Activated CD4-positive, alpha-beta T cell treated with anti-CD3 and anti-CD28 coated beads, Interleukin-10, Interleukin-2, amounts not matched to agents 100 ng/mL and 50 ng/mL, durations not matched to agents 16 hours and 8 hours (primary cell): ENCODE measurements at places on chromosomes 1 and 21.
A peak's percentile ranks its signal among the peaks of the same experiment; 100 is the strongest.

DNA sequence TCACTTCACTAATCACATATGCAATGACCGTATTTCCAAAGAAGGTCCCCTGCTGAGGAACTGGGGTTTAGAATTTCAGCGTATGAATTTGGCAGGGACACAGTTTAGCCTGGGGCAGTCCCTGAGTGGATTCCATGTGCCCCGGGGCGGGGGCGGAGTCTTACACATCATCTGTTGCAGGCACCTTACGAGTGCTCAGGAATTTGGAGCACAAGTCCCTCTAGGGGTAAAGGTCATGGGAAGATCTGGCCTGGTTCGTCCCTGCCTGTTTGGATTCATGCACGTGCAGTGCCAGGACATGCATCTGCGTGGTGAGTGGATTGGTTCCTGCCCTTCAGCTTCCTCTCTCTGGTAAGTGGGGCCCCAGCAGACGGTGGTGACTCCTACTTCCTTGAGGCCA, 208.3 kb upstream of the C1orf174 start:
- no peak for DNase-seq

DNA sequence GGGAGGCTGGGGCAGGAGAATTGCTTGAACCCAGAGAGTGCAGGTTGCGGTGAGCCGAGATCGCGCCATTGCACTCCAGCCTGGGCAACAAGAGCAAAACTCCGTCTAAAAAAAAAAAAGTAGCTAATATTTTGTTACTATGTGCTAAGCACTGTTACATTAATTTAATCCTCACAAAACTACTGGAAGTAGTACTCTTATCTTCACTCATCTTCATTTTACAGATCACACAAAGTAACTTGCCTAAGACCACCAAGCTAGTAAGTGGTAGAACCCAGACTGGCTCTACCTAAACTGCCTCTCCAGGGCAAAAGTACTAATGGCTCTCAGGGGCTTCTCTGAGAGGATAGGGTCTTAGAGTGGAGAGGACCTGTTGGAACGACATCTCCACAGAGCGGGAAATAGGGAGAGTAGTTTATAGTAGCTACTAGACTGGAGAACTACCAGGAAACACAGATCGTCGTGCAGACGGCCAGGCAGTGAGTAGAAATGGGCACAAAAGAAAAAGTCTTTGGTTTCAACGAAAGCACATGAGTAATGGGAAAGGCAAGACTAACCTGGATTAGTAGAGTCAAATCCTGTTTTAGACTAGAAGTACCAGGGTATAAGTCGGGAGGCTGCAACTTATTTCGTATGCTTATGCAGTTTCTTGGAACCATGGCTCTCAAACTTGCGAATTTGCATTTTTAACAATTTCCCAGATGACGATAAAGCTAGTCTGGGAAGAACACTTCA, 1.4 kb downstream of the CLCC1 start:
- no peak for DNase-seq

GRCh38 chr1:238954865-238955264, 431.5 kb upstream of the CHRM3 start:
- no peak for DNase-seq

GRCh38 chr1:202244841-202245261, 51.3 kb downstream of the LGR6 start:
- no peak for DNase-seq

DNA sequence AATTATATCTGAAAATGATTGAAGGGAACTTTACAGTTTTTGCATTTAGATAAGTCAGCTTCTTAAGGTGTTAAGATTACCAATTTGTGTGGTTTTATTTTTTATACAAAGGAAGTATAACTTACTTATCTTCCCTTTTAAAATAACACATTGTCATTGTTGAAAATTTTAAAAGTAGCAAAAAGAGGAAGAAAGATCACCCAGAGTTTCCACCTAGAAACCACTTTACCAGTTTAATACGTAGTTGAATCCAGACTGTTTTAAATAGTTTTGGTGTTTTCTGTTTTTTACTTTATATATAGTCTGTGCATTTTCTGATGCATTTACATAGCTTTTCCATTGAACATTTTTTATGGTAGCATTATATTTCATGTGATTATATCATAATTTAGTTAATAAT, 6.1 kb downstream of the CCDC18 start:
- no peak for DNase-seq

DNA sequence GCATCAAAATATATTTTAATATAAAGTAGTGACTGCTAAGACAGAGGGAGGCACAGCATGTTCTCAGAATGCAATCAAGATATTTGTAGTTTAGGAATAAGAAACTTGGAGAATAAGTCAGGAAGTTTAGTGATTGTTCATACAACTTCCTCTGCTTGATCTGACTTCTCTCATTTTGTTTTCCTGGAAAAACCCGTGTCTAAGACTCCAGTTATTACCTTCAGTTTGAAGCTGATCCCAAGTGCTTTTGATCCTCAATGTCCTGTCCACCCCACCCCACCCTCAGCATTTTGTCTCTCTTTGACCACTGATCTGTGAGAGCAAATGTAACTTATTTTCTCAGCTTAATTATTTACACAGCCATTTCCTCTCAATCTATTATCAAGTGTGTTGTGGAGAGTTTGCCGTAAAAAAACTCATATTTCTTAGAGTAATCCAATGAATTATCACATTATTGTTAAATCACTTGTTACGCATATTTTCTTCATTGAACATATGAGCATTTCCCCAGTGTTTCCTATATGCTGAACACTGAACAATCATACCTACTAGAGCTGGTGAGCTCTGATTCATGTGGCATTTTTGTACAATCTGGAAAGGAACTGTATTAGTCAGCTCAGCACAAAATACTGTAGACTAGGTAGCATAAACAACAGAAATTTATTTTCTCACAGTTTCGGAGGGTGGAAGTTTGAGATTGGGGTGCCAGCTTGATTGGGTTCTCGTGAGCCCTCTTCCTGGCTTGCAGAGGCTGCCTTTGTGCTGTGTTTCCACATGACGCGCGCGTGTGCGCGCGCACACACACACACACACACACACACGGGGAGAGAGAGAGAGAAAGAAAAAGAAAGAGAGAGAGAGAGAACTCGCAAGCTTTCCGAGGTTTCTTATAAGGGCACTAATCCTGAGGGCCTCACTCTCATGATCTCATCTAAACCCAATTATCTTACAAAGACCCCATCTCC, 65.5 kb upstream of the DPYD start:
- peak; percentile 40 for DNase-seq

- DNase-seq, result no peak
Observed at GRCh38 chr1:165364568-165365133, 8.1 kb upstream of the LMX1A start.

GRCh38 chr1:70048336-70049094, 156.9 kb downstream of the LRRC40 start:
- no peak for DNase-seq

DNA sequence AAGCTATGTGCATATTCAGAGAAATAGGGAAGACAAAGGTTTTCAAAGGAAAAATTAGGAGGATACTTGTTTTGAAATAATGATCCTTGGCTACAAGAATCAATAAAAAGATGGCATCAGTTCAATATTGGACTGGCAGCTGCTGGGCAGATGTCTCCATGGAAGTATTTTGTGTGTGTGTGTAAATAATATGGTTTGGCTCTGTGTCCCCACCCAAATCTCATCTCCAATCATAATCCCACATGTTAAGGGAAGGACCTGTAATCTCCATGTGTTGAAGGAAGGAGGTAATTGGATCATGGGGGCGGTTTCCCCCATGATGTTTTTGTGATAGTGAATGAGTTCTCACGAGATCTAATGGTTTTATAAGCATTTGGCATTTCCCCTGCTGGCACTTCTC, 40.4 kb upstream of the LRRC7 start:
- DNase-seq, result no peak

DNA sequence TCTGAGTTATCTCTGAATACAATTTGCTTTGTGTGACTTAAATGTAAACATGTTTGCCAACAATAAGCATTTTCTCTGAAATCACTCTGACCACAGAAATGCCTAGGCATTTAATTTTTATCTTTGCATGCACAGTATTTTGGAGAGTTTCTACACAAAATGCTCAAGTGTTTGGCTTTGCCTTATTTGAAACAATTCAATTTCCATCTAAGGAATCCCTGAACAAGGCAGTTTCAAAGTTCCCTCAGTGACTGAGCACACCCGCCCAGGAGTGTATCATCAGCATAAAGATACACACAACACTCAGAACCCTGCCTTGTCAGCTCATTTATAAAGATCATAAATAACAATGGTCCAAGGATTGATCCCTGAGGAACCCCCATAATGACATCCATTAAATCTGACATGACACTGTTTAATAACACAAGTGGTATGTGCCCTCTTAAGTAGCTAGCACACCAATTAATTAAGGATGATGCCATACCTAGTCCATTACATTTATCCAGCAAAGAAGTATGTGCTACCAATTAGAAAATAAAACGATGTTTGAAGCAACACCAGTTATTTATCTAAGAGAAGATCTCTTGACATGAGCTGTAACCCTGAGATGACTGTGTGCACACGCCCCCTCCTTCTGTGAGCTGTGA, 585.8 kb downstream of the ADGRL2 start:
- DNase-seq, result no peak

DNA sequence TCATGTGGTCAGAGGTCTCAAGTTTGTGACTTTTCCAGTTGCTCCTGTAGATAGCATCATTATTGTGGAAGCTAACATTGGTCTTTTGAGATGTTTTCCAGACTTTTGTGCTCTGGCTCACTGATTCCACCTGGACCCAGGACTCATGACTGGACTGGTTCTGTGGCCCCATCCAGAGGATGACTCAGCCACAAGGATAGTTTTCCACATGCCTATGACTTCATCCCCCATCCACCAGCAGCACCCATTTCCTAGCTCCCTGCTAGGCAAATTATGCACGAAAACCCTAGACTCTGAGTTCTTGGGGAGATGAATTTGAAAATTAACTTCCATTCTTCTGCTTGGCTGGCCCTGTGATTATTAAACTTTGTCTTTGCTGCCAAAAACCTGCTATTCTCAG, 949.3 kb downstream of the MRPL39 start:
- DNase-seq, result no peak

DNA sequence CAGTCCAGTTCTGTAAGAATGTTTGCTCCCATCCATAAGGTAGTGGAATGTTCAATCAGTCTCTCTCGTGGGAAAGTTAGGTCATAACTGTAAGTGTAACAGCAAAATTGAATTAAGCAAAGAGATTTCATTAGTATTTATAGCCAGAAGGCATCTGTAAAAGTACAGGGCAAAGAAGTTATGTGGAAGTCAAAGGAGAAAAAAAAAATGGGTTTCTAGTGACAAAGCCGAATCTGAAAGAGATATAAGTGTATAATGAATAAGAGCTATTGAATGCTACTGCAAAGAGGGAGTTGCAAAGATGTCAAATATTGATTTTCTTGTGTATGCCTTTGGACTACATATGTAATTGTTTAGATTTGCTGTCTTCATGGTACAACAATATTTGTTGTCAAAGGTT, 47.4 kb upstream of the FOXD3 start:
- no peak for DNase-seq

DNA sequence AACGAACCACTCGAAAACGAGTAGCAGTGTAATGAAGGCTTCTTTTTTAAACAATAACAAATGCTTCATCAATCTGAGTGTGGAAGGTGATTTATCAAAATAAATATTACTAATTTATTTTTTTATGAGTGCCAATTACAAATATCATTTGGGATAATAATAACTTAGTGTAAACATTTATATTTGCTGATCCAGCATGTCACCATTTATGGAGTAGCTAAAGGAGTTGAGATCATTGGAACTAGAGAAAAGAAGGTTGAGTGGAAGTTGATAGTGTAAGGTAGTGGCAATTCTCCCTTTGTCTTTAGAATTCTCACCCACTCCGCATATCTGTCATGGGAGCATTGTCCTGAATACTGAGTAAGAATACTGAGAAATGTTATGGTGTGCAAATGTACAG, 67.1 kb upstream of the KIF26B start:
- DNase-seq, result no peak
